PC-3 (cell line): ENCODE measurements at places on chromosomes 3 and 15. TPM values are rescaled to one million over a fixed set of nuclear protein-coding genes. Genes with fewer than 3 reads are reported as not detected.

DNA sequence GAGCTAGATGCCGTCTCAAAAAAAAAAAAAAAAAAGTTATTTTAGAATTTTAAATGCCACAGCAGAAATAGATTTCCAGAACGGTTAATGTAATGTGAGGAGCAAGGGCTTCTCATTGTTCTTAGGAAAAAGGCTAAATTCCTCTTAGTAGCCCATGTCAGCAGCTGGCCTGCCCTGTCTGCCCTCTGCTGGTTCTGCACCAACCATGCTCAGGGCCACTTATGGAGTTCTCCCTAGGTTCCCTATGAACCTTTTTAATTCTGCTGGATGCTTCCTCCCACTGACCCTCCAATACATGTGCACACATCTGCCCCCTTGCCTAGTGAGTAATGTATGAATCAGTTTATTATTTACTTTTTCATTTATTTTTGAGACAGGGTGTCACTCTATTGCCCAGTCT lies 32.2 kb upstream of the DPPA4 start:
- no peak overlapping the region for H3K27ac ChIP-seq
- H3K27me3 ChIP-seq: peaks cover 6% of the 10 kb centered on the region; the same call in 1 of the 2 replicates
- H3K4me3 ChIP-seq: no peak overlapping the region
- no peaks in the 10 kb centered on the region for H3K4me1 ChIP-seq
- H3K36me3 ChIP-seq: no peaks in the 10 kb centered on the region

DNA sequence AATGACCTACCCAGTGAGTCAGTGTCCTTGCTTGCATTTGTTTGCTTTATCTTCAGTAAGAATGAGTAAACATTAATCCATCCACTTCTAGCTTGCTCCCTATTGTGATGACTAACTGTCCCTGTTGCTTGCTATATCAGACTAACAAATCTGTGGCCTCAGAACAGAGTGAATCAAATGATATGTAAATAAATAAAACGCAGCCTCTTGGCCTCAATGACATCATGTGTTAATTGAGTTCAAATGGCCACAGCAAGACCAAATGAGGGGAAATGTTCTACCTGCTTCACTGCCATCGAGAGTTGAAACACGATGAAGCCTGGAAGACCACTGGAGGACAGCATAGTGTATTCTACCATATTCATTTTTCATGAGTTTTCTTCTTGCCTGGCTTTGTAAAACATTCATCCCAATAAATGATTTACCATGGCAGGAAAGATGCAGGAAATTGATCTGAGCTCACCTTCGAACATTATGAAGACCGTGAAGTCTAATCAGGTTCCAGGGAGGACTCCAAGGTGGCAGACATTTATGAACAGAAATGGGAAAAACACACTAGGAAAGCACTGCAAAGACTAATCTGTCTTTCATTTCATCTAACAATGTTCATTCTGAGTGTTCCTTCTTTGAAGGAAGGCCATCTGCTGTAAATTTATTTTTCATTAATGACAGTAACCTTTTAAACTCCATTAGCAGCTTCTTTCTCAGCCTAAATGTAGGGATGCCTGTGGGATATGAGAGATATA lies 1144.5 kb downstream of the TUSC7 start:
- DNase-seq: peak; percentile 76
- H3K4me1 ChIP-seq: peaks cover 12% of the 10 kb centered on the region; the same call in 1 of the 2 replicates
- no peak overlapping the region for H3K4me3 ChIP-seq
- no peaks in the 10 kb centered on the region for H3K36me3 ChIP-seq
- no peak overlapping the region for H3K27ac ChIP-seq

RTP1 gene
- total RNA-seq: not detected in 2 replicates

CCR1 gene
- total RNA-seq: 0.15 TPM in 1 of 2 replicates, not detected in the other

- H3K36me3 ChIP-seq: no peaks in the 10 kb centered on the region
- H3K4me1 ChIP-seq: no peaks in the 10 kb centered on the region
- H3K4me3 ChIP-seq: no peak overlapping the region
- H3K27ac ChIP-seq: no peak overlapping the region
- DNase-seq: peak; percentile 9
Measured at GRCh38 chr15:88382482-88382983, 84.7 kb downstream of the MRPL46 start.

- DNase-seq: no peak
- peaks cover 20% of the 10 kb centered on the region for H3K4me1 ChIP-seq
- H3K4me3 ChIP-seq: no peak overlapping the region
- no peaks in the 10 kb centered on the region for H3K27me3 ChIP-seq
Measured at GRCh38 chr3:185813205-185813604, 11.6 kb downstream of the IGF2BP2 start.

- H3K27ac ChIP-seq: no peak overlapping the region
- no peaks in the 10 kb centered on the region for H3K4me1 ChIP-seq
- H3K27me3 ChIP-seq: no peaks in the 10 kb centered on the region; the same call in 1 of the 2 replicates
- no peak overlapping the region for H3K4me3 ChIP-seq
Measured at GRCh38 chr3:65335587-65335986, 647.8 kb upstream of the ADAMTS9 start.

- H3K4me3 ChIP-seq: no peak overlapping the region
- no peaks in the 10 kb centered on the region for H3K4me1 ChIP-seq
- H3K27me3 ChIP-seq: no peaks in the 10 kb centered on the region
- no peak overlapping the region for H3K27ac ChIP-seq
- peak; percentile 39 for DNase-seq
Measured at GRCh38 chr15:38702178-38702912, 137.7 kb upstream of the RASGRP1 start.

DNA sequence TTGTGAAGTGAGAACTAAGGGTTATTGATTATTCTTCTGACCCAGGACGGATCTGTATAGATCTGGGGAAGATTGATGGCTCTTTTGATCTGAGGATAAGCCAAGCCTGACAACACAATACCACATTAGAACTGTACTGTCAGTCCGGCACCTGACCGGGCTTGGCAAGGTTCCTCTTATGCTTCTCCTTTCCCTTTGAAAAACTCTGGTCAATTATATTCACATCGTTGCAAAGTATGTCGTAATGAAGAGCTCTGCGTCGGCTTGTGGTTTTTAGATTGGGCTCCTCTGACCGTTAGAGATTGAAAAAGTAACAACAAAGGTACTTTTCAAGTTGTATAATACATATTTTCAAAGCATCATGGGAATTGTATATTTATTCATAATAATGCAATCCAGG lies 389.8 kb downstream of the NR2F2 start:
- H3K4me1 ChIP-seq: no peaks in the 10 kb centered on the region
- DNase-seq: no peak
- H3K27ac ChIP-seq: no peak overlapping the region
- peaks cover 38% of the 10 kb centered on the region for H3K27me3 ChIP-seq
- no peak overlapping the region for H3K4me3 ChIP-seq

DNA sequence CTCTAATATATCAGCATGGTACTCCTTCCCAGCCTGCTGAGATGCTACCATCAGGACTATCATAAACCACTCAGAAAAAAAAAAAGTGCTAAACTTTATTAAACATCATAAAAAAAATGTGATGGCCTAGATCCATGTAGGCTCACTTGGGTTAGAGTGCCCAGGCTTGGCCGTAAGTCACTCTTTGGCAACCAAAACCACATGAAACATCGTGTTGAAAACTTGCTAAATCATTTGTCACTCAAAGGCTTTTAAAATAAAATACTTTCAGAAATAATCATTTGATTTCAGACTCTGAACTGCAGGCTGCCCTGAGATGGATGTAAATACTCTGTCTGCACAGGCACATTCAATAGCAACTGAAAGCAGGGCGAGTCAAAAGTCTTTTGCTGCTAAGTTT lies 78.4 kb upstream of the WNT5A start:
- H3K27ac ChIP-seq: no peak overlapping the region
- no peaks in the 10 kb centered on the region for H3K27me3 ChIP-seq
- no peak overlapping the region for H3K4me3 ChIP-seq
- H3K36me3 ChIP-seq: no peaks in the 10 kb centered on the region
- H3K4me1 ChIP-seq: no peaks in the 10 kb centered on the region

DLL4 gene
- total RNA-seq: 2.2 and 2.9 TPM in 2 replicates

- no peaks in the 10 kb centered on the region for H3K36me3 ChIP-seq
- no peak overlapping the region for H3K4me3 ChIP-seq
- H3K27me3 ChIP-seq: no peaks in the 10 kb centered on the region
- H3K4me1 ChIP-seq: no peaks in the 10 kb centered on the region
Measured at GRCh38 chr3:36433511-36433910, 53.2 kb downstream of the STAC start.

CFAP100 gene
- not detected in 2 replicates for total RNA-seq

VEPH1 gene
- total RNA-seq: 11.5 and 27.3 TPM in 2 replicates

- H3K36me3 ChIP-seq: no peaks in the 10 kb centered on the region
- H3K4me3 ChIP-seq: no peak overlapping the region
- H3K27ac ChIP-seq: 0 out of 2 replicates have a peak overlapping the region, but pooled peaks have one; percentile 7
- DNase-seq: peak; percentile 60
- no peaks in the 10 kb centered on the region for H3K27me3 ChIP-seq
Measured at GRCh38 chr3:150248116-150248887, 159.8 kb upstream of the TSC22D2 start.

SCG5 gene
- 1.3 and 1.6 TPM in 2 replicates for total RNA-seq

KLHL40 gene
- total RNA-seq: not detected in 2 replicates

C2CD4A gene
- 0.11 and 0.52 TPM in 2 replicates for total RNA-seq

GRCh38 chr15:71118881-71119632 lies 3.8 kb downstream of the THSD4 start:
- peaks cover 36% of the 10 kb centered on the region for H3K4me1 ChIP-seq
- no peaks in the 10 kb centered on the region for H3K27me3 ChIP-seq
- no peak overlapping the region for H3K4me3 ChIP-seq
- DNase-seq: no peak
- H3K27ac ChIP-seq: no peak overlapping the region

TBL1XR1 gene
- total RNA-seq: 77.6 and 109 TPM in 2 replicates

DNA sequence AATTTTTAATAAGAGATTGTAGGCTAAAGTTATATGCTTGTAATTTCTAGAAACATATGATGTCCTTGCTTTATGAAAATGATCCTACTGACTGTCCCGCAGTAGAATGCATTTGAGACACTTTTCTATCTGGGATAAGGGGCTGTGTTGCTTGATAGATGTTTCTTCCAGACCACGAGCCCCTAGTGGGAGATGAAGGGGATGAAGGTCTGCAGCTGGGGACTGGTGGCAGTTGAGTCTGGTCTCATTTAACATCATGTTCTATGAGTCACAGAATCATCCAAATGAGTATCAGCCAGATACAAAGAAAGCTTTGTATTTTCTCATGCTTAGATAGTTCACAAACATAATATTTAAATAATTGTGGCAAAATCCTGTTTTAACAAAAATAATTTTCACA lies 84.3 kb upstream of the PRTG start:
- no peaks in the 10 kb centered on the region for H3K4me1 ChIP-seq
- H3K27me3 ChIP-seq: no peaks in the 10 kb centered on the region
- no peak overlapping the region for H3K4me3 ChIP-seq

LDHAL6B gene
- total RNA-seq: not detected in 2 replicates

PDZRN3 gene
- total RNA-seq: not detected in 2 replicates

LRRC2 gene
- total RNA-seq: 0.26 and 0.35 TPM in 2 replicates

CYP8B1 gene
- not detected in 2 replicates for total RNA-seq

- no peak overlapping the region for H3K27ac ChIP-seq
- H3K4me3 ChIP-seq: no peak overlapping the region
- H3K4me1 ChIP-seq: peaks cover 49% of the 10 kb centered on the region
- no peaks in the 10 kb centered on the region for H3K27me3 ChIP-seq
- no peaks in the 10 kb centered on the region for H3K36me3 ChIP-seq
Measured at GRCh38 chr15:60528530-60528929, 49.6 kb upstream of the ICE2 start.

CCDC71 gene
- 19.4 and 27.7 TPM in 2 replicates for total RNA-seq

- no peaks in the 10 kb centered on the region for H3K27me3 ChIP-seq
- no peak overlapping the region for H3K27ac ChIP-seq
- H3K4me3 ChIP-seq: no peak overlapping the region
- DNase-seq: no peak
- H3K36me3 ChIP-seq: peaks cover 14% of the 10 kb centered on the region; the same call in 1 of the 2 replicates
- no peaks in the 10 kb centered on the region for H3K4me1 ChIP-seq
Measured at GRCh38 chr3:50122661-50123391, 32.3 kb upstream of the SEMA3F start.

- no peak for DNase-seq
- H3K27me3 ChIP-seq: no peaks in the 10 kb centered on the region
- H3K4me1 ChIP-seq: no peaks in the 10 kb centered on the region
- no peaks in the 10 kb centered on the region for H3K36me3 ChIP-seq
Measured at GRCh38 chr15:33730815-33731214, 237.5 kb upstream of the CHRM5 start.

GRCh38 chr3:32544894-32545293 lies 25.8 kb downstream of the DYNC1LI1 start:
- no peak overlapping the region for H3K27ac ChIP-seq
- H3K36me3 ChIP-seq: peaks cover 10% of the 10 kb centered on the region; the same call in 1 of the 2 replicates
- no peaks in the 10 kb centered on the region for H3K4me1 ChIP-seq
- H3K4me3 ChIP-seq: no peak overlapping the region

DNA sequence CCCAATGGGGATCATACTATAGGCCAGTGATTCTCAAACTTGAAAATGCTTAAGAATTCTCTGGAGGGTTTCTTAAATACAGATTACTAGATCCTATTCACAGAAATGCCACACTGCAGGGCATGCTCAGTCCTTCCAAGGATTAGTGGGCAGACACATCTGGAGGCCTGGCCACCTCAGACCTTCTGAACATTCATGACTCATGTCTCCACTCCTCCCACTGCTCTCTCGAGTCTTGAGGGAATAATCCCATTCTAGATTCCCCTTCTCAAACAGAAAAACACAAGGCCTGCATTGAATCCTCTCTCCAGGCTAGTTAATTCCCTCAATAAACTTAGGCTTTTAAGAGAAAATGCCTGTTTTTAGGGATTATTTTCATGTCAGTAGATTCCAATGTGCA lies 22.1 kb downstream of the ZNF621 start:
- no peaks in the 10 kb centered on the region for H3K36me3 ChIP-seq
- H3K4me3 ChIP-seq: no peak overlapping the region
- no peaks in the 10 kb centered on the region for H3K27me3 ChIP-seq
- DNase-seq: peak; percentile 31
- no peaks in the 10 kb centered on the region for H3K4me1 ChIP-seq

- H3K4me1 ChIP-seq: peaks cover 5% of the 10 kb centered on the region; the same call in 1 of the 2 replicates
- DNase-seq: peak; percentile 42
- H3K4me3 ChIP-seq: peak overlapping the region; percentile 59
- H3K27me3 ChIP-seq: peaks cover 91% of the 10 kb centered on the region
Measured at GRCh38 chr15:59997070-59997701, 6.9 kb upstream of the FOXB1 start.

DNA sequence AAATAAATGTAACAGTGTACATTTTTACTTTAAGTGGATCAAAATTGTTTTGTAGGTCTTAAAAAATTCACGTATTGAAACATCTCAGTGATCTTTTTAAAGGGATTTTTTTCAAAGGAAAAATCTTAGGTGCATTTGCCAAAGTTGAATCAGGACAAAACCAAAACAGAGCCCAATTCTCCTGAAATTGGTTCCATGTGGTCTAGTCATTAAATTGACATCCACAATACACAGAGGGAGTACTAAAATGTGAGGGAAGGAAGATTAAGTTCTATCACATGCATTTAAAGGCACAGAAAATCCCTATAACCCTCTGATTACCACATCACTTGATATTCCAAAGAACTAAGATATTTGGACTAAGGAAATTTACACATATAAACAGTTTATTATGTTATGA lies 39.3 kb upstream of the HDC start:
- no peaks in the 10 kb centered on the region for H3K4me1 ChIP-seq
- no peak overlapping the region for H3K27ac ChIP-seq
- H3K36me3 ChIP-seq: peaks cover 11% of the 10 kb centered on the region; the same call in 1 of the 2 replicates
- no peaks in the 10 kb centered on the region for H3K27me3 ChIP-seq
- H3K4me3 ChIP-seq: no peak overlapping the region
